ENCODE measurements at places on chromosomes 5 and 9. TPM values are rescaled to one million over a fixed set of nuclear protein-coding genes. Genes with fewer than 3 reads are reported as not detected.

- no peaks in the 10 kb centered on the region for H3K36me3 ChIP-seq
- H3K27me3 ChIP-seq, result no peaks in the 10 kb centered on the region
- no peak for DNase-seq
- no peak overlapping the region for H3K4me3 ChIP-seq
These were observed 61.3 kb downstream of the SGCD start for GRCh38 chr5:156388233-156388632.

- H3K36me3 ChIP-seq, result no peaks in the 10 kb centered on the region
- H3K4me3 ChIP-seq, result no peak overlapping the region
- no peaks in the 10 kb centered on the region for H3K4me1 ChIP-seq
- peak; percentile 26 for DNase-seq
- no peak overlapping the region for H3K27ac ChIP-seq
These were observed 31.4 kb downstream of the AHRR start for GRCh38 chr5:352639-353611.

DNA sequence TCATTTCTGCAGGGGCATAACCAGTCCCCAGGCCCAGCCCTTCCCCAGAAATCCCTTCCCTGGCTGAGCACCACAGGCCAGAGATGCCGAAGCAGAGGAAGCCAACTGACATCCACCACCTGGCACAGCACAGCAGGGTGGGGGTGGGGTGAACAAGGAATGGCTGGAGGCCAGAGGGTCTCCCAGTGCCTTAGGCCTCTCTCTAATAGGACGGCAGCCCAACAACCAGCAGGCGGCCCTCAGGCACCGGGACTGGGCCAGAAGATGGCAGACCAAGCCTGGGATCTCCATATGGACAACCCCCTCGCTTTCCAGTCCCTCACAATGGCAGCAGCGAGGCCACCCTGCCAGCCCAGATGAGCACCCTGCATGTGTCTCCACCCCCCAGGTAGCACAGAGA lies 13.2 kb downstream of the PDLIM4 start:
- DNase-seq, result no peak
- no peaks in the 10 kb centered on the region for H3K4me1 ChIP-seq
- H3K27ac ChIP-seq, result no peak overlapping the region
- H3K27me3 ChIP-seq, result no peaks in the 10 kb centered on the region
- no peaks in the 10 kb centered on the region for H3K36me3 ChIP-seq

- H3K27me3 ChIP-seq, result peaks cover 26% of the 10 kb centered on the region
- no peaks in the 10 kb centered on the region for H3K36me3 ChIP-seq
- DNase-seq, result peak; percentile 36
These were observed 248.5 kb upstream of the PANK3 start for GRCh38 chr5:168827636-168828035.

The CYSRT1 gene
- polyA plus RNA-seq, result 3.2 TPM

The PKN3 gene
- 6.7 TPM for polyA plus RNA-seq

GRCh38 chr9:88917375-88917774 lies 73.9 kb upstream of the S1PR3 start:
- no peak for DNase-seq
- no peaks in the 10 kb centered on the region for H3K36me3 ChIP-seq
- no peaks in the 10 kb centered on the region for H3K27me3 ChIP-seq
- no peaks in the 10 kb centered on the region for H3K4me1 ChIP-seq
- H3K27ac ChIP-seq, result no peak overlapping the region

DNA sequence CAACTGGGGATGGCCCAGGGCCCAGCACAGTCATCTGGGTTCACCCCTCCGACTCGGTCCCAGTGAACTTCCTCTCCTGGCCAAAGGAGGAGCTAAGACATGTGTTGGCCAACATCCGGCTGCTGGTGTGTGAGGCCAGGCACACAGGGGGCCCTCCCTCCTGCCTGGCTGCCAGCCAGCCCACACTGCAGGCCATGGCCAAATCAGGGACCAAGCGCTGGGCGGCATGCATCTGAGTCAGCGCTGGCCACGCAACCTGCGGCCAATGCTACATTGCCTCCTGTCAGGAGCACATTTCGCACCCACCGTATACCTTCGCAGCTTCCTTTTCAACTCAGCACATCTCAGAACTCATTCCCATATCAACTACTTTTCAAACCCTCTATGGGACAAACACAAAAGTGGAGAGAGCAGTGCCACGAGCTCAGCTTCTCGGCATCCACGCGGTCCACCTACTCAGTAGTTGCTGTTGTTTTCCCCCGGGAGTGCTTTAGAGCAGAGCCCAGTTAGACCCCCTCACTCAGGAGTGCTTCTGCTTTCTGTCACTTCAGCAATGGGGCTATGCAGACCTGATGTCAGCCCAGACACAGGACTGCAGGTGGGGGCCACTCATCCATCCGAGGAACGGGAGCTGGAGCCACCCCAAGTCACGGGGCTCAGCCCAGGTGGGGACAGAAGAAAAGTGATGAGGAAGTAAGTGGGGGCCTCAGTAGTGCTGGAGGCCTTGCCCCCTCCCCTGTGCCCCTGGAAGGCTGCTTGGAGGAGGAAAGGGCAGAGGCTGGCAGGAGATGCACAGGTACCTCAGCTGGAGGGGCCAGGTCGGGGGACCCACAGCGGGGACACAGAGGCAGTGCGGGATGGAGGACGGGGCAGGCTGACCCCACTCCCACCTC lies 13.9 kb downstream of the NINJ1 start:
- no peak overlapping the region for H3K27ac ChIP-seq
- no peaks in the 10 kb centered on the region for H3K27me3 ChIP-seq
- no peaks in the 10 kb centered on the region for H3K36me3 ChIP-seq
- peaks cover 10% of the 10 kb centered on the region for H3K4me1 ChIP-seq

The IER5L gene
- polyA plus RNA-seq, result 0.24 TPM

DNA sequence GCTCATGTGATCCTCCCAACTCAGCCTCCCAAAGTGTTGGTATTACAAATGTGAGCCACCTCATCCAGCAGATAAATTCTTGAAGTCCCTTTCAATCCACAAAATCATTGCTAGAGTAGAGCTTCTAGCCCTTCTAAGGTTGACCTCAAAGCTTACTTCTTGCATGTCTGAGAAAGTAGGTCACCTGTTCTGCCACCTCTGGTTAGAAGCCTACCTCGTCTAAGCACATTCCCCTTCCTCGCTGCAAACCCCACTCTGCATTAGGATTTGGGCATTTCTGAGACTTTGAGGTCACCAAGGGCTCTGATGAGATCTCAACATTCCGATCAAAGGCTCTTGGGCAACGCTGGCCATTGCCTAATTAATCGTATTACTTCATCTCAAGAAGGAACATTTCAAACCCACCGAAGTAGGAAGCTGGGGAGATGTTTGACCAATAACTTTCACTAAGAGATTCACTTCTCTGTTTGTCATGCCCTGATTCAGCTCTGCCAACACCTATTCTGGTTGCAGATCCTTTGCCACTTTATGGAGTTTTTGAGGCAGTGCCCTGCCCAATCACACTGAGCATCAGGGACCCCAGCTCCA lies 8.6 kb downstream of the ADAM19 start:
- H3K4me3 ChIP-seq, result no peak overlapping the region
- H3K27ac ChIP-seq, result no peak overlapping the region
- no peaks in the 10 kb centered on the region for H3K36me3 ChIP-seq
- H3K4me1 ChIP-seq, result peaks cover 2% of the 10 kb centered on the region

DNA sequence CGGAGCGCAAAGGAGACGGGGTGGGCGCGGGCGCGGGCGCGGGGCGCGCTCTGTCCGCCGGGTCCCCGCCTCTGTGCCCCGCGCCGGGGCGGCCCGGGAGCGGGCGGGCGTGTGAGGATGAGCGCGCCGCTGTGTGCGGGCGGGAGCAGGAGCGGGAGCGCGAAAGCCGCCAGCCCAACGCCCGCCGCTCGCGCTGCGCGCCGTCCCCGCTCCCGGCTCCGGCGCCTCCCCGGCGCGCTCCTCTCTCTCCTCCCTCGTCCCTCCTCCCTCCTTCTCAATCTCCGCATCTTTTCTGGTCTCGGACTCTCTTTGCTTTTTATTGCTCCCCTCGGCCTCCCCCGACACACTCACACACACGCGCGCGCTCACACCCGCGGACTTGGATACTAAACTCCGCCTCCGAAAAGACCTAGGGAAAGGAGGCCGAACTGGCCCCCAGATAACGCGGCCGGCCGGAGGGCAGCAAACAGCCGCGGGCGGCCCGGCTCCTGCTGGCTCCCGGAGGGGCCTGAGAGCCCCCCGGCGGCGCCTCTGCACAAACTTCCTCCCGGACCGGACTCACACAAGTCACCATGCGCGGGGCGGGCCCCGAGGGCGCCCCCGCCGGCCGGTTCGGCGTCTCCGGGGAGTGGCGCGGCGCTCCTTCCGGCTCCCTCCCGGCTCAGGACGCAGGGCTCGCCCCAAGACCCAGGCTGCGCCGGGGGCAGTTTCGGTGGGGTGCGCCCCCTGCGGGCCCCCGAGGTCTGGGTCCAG lies at the start of gene FIBCD1:
Gene FIBCD1, minus strand, starts transcription at position 596 of the 753 bp plus-strand sequence. CDS start 640 bp downstream, outside the sequence.
- peaks cover 35% of the 10 kb centered on the region for H3K4me1 ChIP-seq
- H3K4me3 ChIP-seq, result peak within 1 kb of the TSS; percentile 96
- H3K27ac ChIP-seq, result no peak within 1 kb of the TSS
- H3K27me3 ChIP-seq, result peaks cover 48% of the 10 kb centered on the region
- H3K36me3 ChIP-seq, result no peaks in the 10 kb centered on the region

DNA sequence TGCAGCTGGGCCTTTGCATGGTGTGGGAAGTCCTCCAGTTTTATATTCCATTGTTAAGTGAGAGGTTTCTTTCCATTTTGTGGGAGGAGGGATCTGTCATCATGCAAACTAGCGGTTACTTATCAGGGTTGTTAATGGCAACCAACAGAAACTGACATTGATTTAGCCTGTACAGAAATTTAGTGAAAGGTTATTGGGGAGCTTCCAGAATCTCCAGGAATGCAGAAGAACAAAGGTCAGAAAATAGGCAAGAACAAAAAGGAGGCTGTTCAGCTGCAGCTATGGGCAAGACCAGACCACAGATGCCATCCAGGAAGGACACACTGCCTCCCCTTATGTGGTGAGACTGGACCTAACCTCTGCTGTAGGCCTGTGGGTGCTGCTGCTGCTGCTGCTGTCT lies 395.8 kb downstream of the KDM4C start:
- DNase-seq, result no peak
- no peaks in the 10 kb centered on the region for H3K36me3 ChIP-seq
- 0 out of 2 replicates have a peak overlapping the region, but pooled peaks have one; percentile 2 for H3K27ac ChIP-seq
- no peaks in the 10 kb centered on the region for H3K4me1 ChIP-seq

- no peaks in the 10 kb centered on the region for H3K4me1 ChIP-seq
- H3K4me3 ChIP-seq, result no peak overlapping the region
- no peaks in the 10 kb centered on the region for H3K36me3 ChIP-seq
- no peak overlapping the region for H3K27ac ChIP-seq
- no peaks in the 10 kb centered on the region for H3K27me3 ChIP-seq
These were observed 10.9 kb downstream of the CCDC127 start for GRCh38 chr5:206927-207536.

The DIPK1B gene
- 18.7 TPM for polyA plus RNA-seq

The HK3 gene
- polyA plus RNA-seq, result not detected

- peaks cover 29% of the 10 kb centered on the region for H3K27me3 ChIP-seq
- no peak within 1 kb of the TSS for H3K27ac ChIP-seq
- peaks cover 15% of the 10 kb centered on the region for H3K4me1 ChIP-seq
- no peaks in the 10 kb centered on the region for H3K36me3 ChIP-seq
- peak within 1 kb of the TSS; percentile 78 for H3K4me3 ChIP-seq
These were observed at the start of gene SYK for GRCh38 chr9:90801241-90801972. Gene SYK, plus strand, starts transcription at chr9:90801819. Its CDS starts 42,080 bp downstream, at chr9:90843899.

The PCDHGA11 gene
- 2.3 TPM for polyA plus RNA-seq

DNA sequence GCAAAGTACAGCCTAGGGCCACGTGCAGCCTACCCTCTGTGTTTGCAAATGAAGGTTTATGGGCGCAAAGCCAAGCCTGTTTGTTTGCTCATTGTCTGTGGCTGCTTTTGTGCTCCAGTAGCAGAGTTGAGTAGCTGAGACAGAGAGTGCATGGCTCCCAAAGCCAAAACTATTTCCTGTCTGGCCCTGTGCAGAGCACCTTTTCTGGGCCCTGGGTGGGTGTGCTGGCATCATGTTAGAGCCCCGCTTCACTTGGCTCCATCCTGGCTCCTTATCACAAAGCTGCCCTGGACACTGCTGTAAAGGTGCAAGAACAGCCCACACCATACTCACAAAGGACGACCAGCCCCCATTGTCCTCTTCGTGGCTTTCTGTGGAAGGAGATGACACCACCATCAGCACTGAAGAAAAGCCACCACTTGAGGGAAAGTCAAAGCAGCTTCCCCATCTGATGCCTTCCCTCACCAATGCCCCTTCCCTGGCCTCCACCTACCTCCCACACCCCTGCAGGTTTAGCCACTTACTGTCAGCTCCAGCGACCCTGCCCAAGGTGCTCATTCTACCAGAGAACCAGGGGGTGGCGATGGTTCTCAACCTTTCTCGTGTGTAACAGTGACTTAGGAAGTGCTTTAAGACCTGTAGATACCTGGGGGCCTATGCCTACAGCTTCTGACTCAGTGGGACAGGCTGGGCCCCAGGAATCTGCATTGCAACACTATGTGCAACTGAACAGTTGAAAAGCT lies 23.4 kb downstream of the LCP2 start:
- DNase-seq, result peak; percentile 84
- H3K4me1 ChIP-seq, result peaks cover 19% of the 10 kb centered on the region
- no peaks in the 10 kb centered on the region for H3K27me3 ChIP-seq

The ACOT12 gene
- polyA plus RNA-seq, result 0.54 TPM

DNA sequence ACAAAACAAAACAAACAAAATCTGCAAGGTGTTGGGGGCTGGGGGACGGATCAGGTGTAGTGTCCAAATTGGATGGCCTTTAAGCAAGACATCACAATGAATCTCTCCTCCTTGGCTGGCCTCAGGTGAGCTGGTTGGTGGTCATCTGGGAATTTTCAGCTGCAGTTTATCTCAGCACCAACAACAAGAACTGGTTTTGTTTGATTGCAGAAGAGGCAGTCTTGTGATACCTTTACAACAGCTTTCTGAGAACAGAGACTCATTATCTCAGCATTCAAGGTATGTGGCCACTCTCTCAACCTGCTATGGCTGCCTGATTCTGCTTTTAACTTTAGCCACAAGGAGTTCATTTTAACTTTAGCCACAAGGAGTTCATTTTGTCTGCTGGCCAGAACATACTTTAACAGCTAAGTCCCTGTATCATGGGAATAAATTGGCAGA lies 1543.4 kb downstream of the EFNA5 start:
- H3K4me3 ChIP-seq, result no peak overlapping the region
- DNase-seq, result peak; percentile 18
- no peaks in the 10 kb centered on the region for H3K36me3 ChIP-seq
- H3K4me1 ChIP-seq, result peaks cover 3% of the 10 kb centered on the region
- no peaks in the 10 kb centered on the region for H3K27me3 ChIP-seq
- no peak overlapping the region for H3K27ac ChIP-seq

DNA sequence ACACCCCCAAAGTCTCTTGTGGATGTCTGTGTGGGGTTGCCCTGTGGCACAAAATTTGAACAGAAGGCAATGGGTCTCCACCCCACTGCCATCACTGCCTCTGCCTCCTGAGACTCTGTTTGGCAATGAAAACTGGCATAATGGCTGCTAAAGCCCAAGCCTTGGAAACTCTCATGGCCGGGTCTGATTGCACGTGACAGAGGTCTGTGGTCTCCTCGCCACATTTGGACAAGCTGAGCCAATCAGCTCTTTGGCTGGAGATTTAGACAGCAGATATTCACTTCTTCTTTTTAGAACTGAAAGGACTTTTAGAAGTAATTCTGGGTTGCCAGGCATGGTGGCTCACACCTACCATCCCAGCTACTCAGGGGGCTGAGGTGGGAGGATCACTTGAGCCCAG lies 5.5 kb downstream of the GGTA1 start:
- no peak overlapping the region for H3K4me3 ChIP-seq
- H3K27ac ChIP-seq, result no peak overlapping the region
- H3K27me3 ChIP-seq, result peaks cover 24% of the 10 kb centered on the region
- H3K36me3 ChIP-seq, result no peaks in the 10 kb centered on the region

The ZNF658 gene
- polyA plus RNA-seq, result 1.6 TPM

The FOXD4L4 gene
- not detected for polyA plus RNA-seq
